ENCODE measurements at places on chromosomes 2 and 18. TPM values are rescaled to one million over a fixed set of nuclear protein-coding genes. Genes with fewer than 3 reads are reported as not detected.

EDAR gene
- 1.8 TPM for total RNA-seq

PCARE gene
- not detected for total RNA-seq

TDRD15 gene
- 0.93 TPM for total RNA-seq

CTLA4 gene
- 0.13 TPM for total RNA-seq

RIOK3 gene
- total RNA-seq, result 41.0 TPM

LAMA1 gene
- 0.33 TPM for total RNA-seq

HAT1 gene
- total RNA-seq, result 8.2 TPM

NMS gene
- not detected for total RNA-seq

ASB18 gene
- total RNA-seq, result not detected

KRTCAP3 gene
- 7.1 TPM for total RNA-seq

SLC5A7 gene
- total RNA-seq, result not detected

AKAIN1 gene
- total RNA-seq, result 0.88 TPM

HOXD13 gene
- not detected for total RNA-seq

WDPCP gene
- total RNA-seq, result 3.8 TPM

MPP4 gene
- total RNA-seq, result not detected

CD8B2 gene
- total RNA-seq, result not detected

SEPTIN2 gene
- 74.5 TPM for total RNA-seq

ALLC gene
- total RNA-seq, result 0.20 TPM

AP1S3 gene
- 1.3 TPM for total RNA-seq

RIT2 gene
- total RNA-seq, result not detected

NPHP1 gene
- 0.15 TPM for total RNA-seq

OTOS gene
- not detected for total RNA-seq

DSC1 gene
- not detected for total RNA-seq

PID1 gene
- total RNA-seq, result 83.3 TPM

MEP1B gene
- 1.3 TPM for total RNA-seq

SNX17 gene
- 56.1 TPM for total RNA-seq

BOK gene
- 95.8 TPM for total RNA-seq

SPATA3 gene
- not detected for total RNA-seq

ST8SIA5 gene
- total RNA-seq, result 0.23 TPM

PKDCC gene
- total RNA-seq, result 14.2 TPM

PNKD gene
- total RNA-seq, result 102 TPM

PMAIP1 gene
- 0.28 TPM for total RNA-seq

LIMS2 gene
- total RNA-seq, result 31.0 TPM

ARHGEF33 gene
- total RNA-seq, result 0.10 TPM

TCF4 gene
- total RNA-seq, result 8.7 TPM

SAG gene
- total RNA-seq, result not detected

OLA1 gene
- total RNA-seq, result 20.0 TPM

UPP2 gene
- 0.91 TPM for total RNA-seq

FSHR gene
- not detected for total RNA-seq

DIPK1C gene
- not detected for total RNA-seq

HRH4 gene
- 0.15 TPM for total RNA-seq

C2orf80 gene
- total RNA-seq, result not detected

CYP26B1 gene
- total RNA-seq, result 4.4 TPM

ABCG8 gene
- 121 TPM for total RNA-seq

C2orf66 gene
- not detected for total RNA-seq

PXDN gene
- 9.4 TPM for total RNA-seq

NOSTRIN gene
- 3.5 TPM for total RNA-seq

NYAP2 gene
- total RNA-seq, result not detected

TGFA gene
- total RNA-seq, result 5.0 TPM

CHST9 gene
- total RNA-seq, result 3.1 TPM

HOXD11 gene
- total RNA-seq, result not detected

TMEM200C gene
- 3.7 TPM for total RNA-seq

Measured in left lobe of liver (tissue), 2 donors.